ENCODE measurements at places on chromosomes 11 and 22.
A peak's percentile ranks its signal among the peaks of the same experiment; 100 is the strongest.

DNA sequence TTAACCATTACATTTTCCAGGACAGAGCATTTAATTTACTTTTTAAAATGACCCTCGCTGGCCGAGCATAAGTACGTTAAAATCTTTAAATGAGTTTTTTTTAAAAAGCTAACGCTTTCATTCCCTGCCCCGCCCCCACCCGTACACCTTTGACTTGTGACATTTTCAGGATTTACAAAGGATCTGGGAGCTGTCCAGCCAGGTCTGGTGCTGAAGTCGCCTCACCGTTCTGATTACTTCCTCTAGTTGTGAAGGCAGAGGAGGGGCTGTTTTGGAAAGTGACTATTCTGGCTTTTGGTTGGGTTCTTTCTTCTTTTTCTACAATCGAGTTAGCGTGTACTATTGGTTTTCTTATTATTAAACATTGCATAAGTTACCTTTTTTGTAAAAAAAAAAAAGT lies 2.9 kb downstream of the C11orf87 start:
- DNase-seq: no peak

GRCh38 chr11:76296731-76297542 lies 84.0 kb downstream of the THAP12 start:
- no peak for DNase-seq

GRCh38 chr22:24789516-24789915 lies 15.0 kb upstream of the PIWIL3 start:
- DNase-seq: no peak

DNA sequence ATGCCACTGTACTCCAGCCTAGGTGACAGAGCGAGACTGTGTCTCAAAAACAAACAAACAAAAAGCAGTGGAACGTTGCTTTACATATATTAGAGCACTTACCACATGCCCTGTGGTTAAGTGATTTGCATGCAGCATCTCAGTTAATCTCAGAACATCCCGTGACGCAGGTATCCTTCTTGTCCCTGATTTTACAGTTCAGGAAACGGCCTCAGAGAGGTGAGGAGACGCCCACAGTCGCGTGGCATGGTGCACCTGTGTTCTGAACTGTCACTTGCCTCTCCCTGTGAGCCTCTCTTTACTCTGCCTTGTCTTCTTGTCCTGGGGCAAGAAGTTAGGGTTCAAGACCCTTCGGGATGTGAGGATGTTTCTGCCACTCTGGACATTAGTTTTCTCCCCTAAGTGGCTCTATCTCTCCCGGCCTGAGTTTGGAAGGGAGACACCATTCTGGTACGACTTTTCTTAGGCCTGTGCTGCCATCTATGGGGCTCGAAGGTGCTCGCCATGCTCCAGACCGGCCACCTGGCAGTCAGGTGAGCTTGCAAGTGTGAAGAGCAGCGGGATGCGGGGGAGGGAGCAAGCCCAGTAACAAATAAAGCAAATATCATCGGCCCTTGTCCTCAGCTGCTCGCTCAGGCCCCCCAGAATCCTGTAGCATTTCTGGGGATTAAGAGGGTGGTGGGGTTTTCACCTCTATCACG lies 25.6 kb downstream of the YWHAH start:
- peak; percentile 18 for DNase-seq

GRCh38 chr11:90774727-90775566 lies 552.1 kb upstream of the CHORDC1 start:
- DNase-seq: no peak

GRCh38 chr22:30843245-30843644 lies 125.3 kb downstream of the MORC2 start:
- DNase-seq: no peak

All from AG09319 (cell line).